ENCODE measurements at places on chromosomes 12 and 14.

GRCh38 chr12:26195641-26196420 lies 458 bp downstream of the SSPN start:
- peak; percentile 42 for DNase-seq

GRCh38 chr12:45224311-45224710 lies 8.4 kb downstream of the ANO6 start:
- no peak for DNase-seq

DNA sequence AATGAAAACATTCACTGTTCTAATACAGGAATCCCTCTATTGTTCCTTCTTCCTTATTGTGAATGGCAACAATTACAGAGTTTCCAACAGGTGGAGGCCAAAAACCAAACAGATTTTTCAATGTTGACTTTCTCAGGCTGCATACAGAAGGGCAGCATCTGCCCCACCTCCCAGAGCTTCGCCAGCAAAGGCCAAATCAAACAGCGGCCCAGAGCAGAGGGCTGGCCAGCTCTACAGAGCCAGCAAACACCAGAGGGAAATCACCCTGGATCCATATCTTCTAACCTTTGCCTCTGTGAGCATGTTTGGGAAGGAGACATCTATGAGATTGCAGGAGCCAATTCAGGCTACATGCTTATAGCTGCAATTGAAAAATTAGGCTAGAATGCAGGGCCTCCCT lies 4.4 kb upstream of the CRACR2A start:
- DNase-seq, result no peak

DNA sequence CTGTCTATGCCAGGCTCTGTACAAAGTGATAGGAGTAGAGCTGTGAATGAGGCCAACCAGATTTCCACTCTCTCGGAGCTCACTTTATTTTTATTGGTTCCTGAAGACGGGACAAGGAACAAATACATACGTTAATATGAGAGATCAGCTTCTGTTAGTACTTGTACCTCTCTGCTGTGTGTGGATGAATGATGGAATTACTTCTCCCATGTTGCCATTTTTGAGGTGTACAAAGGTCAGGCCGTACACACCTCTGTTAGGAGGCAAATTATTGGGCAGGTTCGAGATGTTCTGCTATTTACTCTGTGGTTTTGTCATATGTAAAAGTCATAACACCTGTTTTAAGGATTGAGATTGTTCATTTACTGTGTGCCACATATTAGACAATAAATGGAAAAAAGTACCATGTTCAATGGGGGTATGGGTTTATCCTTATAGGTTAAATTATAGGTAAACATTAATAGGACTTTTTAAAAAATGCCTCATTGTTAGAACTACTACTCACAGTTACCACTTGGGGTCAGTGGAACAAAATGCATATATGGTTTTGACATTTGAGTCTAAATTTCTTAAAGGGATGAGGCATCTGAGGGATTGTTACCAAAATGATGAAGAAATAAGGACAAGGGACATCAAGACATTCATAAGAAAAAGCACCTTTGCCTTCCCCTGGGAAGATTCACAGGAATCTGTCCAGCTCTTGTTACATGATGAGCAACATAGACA lies 26.9 kb downstream of the WBP11 start:
- DNase-seq, result no peak

- no peak for DNase-seq
These were observed 255.4 kb downstream of the ETNK1 start for GRCh38 chr12:22880331-22880730.

DNA sequence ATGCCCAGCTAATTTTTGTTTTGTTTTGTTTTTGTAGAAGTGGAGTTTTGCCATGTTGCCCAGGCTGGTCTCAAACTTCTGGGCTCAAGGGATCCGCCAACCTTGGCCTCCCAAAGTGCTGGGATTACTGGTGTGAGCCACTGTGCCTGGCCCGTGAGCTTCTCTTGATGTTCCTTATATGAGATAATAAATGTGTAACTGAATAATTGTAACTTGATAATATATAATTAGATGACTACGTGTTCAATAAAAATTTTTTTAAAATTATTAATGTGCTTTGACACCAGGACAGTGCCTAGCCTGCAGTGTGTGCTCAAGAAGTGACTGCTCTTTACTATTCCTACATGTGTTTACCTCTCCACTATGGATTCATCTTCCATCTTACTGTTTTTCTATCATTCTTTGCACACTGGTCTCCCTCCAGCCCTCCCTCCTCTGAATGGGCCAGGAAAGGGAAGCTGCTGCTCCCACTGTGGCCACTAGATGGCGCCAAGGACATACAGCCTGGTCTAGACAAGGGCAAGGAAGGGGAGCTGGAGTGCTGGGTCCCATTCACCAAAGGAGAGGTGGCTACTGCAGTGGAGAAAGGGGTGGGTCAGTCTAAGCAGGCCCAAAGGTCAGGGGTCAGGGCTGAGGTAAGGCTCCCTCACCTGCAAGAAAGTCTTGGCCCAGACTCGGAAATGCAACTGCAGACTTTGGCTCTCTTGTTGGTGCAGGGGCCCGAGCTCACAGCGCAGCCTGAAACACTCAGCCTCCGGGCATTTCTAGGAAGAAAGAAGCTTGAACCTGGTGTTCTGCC lies 14.7 kb upstream of the ZNF385A start:
- DNase-seq, result peak; percentile 81

DNA sequence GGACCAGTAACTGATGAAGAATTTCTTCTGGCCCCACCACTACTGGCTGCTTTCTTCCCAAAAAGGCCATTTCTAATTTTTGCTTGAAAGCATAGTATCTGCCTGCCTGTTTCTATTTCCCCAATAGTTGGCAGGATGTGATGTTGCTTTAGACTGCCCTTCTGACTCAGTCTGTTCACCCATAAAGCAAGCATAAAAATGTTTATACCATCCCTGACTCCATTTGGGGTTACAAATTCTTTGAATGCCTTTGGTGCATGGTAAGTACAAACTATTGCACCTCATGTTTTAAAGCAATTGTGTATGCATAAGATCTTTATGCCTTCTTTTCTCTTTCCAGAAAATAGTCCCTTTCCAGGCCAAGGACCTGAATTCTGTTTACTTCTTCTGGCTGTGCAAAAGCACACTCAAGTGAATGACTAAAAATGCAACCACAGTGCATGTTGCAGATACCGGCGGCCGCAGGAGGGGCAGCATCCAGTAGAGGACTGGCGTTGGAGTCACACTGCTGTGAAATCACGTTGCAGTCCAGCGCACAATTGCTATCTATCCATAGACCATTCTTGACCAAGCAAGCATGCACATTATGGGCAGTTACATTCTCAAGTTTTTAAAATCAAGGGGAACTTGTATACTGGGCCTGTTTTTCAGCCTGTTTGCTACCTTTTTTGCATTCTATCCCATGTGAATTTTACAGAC lies 82.4 kb downstream of the SLC5A8 start:
- no peak for DNase-seq

GRCh38 chr12:4024701-4025100 lies 151.5 kb upstream of the PARP11 start:
- no peak for DNase-seq

- DNase-seq, result peak; percentile 31
These were observed 23.0 kb downstream of the ISCA2 start for GRCh38 chr14:74516451-74517160.

- DNase-seq, result peak; percentile 75
These were observed 544.2 kb downstream of the FOXG1 start for GRCh38 chr14:29310757-29311156.

GRCh38 chr14:61408498-61408897 lies 87.1 kb downstream of the PRKCH start:
- DNase-seq, result no peak

DNA sequence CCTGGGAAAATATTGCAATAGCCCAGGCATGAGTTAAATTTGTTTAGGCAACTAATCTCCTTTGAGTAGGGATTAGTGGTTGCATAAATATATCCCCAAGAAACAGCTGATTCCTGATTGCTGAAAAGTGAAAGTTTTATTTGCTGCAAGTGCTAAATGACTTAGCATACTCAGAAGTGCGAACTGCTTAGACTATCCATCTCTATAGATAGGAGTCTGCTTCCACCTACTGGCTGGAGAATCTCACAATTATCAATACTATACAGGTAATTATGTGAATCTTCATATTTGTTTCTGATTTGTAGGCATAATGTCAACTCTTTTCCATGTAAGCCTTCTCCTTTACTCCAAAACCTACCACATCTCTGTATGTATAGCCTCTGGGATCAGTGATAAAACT lies 12.0 kb upstream of the SLCO1B3 start:
- peak; percentile 8 for DNase-seq

DNA sequence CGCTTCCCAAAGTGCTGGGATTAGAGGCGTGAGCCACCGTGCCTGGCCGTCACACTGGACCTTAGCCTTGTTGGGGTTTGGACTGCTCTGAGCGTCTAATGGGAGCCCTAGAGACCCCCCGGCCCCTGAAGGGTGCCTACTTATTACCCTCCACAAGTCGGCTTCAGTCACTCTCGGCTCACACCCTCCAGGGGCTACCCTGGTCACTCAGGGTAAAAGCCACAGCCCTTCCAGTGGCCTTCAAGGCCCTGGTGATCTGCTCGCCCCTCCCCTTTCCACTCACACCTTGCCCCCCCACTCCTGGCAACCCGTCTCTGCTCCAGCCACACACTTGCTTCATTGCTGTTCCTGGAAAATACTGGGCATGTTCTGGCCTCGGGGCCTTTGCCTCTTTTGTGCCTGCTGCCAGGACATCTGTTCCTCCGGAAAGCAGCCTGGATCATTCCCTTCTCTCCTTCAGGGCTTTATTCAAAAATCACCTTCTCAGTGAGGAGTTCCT lies 3.6 kb upstream of the MORN3 start:
- no peak for DNase-seq

- no peak for DNase-seq
These were observed 197.0 kb downstream of the SLC41A2 start for GRCh38 chr12:104761091-104761490.

GRCh38 chr14:92626041-92626440 lies 112.5 kb downstream of the RIN3 start:
- peak; percentile 32 for DNase-seq

GRCh38 chr12:103422328-103422727 lies 73.4 kb downstream of the C12orf42 start:
- DNase-seq, result no peak

DNA sequence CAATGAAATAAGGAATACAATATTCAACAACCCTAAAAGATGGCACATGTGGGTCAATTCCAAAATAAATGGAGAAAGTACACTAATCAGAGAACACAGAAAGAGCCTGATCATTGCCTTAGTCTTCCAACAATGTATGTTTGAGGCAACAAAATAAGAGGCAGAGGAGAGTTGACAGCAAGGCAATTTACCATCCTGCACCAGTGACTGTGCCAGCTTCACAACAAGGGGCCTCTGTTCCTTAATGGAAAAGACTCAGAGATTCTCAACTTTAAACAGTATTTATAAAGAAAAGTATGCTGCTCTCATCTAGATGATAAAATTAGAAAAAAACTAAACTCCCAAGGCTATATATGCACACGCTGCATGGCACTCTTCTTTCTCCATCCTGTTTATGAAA lies 25.9 kb downstream of the EPS8 start:
- DNase-seq, result no peak

GRCh38 chr12:20628226-20628787 lies 66.8 kb upstream of the SLCO1C1 start:
- DNase-seq, result no peak

DNA sequence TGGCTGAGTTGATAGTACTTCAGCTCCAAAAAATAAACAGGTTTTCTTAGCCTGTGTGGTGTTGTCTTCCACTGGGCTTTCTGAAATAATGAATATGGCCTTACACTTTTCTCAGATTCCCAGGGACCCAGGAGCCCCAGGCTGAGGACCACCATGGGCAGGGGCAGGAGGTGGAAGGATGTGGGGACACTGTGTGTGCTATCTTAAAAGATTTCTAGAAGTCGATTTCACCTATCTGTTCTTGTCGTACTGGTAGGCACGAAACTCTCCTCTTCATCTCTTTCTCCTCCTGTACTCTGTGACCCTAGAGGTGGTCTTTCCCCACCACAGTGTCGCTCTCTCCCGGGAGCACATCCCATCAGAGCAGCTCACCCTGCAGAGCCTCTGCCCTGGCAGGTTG lies 107.7 kb upstream of the FKBP4 start:
- DNase-seq, result no peak

GRCh38 chr14:84961637-84962036 lies 568.3 kb upstream of the FLRT2 start:
- peak; percentile 11 for DNase-seq

GRCh38 chr12:121793440-121793837 lies at the start of gene RHOF:
Gene RHOF (minus strand): TSS chr12:121793688. CDS start chr12:121793633, 55 bp downstream.
- DNase-seq, result no peak
